ENCODE measurements at places on chromosomes 12 and 14. TPM values are rescaled to one million over a fixed set of nuclear protein-coding genes. Genes with fewer than 3 reads are reported as not detected.

GRCh38 chr12:108514468-108514972, 557 bp upstream of the FICD start:
- peaks cover 13% of the 10 kb centered on the region for H3K36me3 ChIP-seq
- no peak for DNase-seq
- H3K27ac ChIP-seq = peak overlapping the region; percentile 80
- peaks cover 24% of the 10 kb centered on the region for H3K4me1 ChIP-seq

DNA sequence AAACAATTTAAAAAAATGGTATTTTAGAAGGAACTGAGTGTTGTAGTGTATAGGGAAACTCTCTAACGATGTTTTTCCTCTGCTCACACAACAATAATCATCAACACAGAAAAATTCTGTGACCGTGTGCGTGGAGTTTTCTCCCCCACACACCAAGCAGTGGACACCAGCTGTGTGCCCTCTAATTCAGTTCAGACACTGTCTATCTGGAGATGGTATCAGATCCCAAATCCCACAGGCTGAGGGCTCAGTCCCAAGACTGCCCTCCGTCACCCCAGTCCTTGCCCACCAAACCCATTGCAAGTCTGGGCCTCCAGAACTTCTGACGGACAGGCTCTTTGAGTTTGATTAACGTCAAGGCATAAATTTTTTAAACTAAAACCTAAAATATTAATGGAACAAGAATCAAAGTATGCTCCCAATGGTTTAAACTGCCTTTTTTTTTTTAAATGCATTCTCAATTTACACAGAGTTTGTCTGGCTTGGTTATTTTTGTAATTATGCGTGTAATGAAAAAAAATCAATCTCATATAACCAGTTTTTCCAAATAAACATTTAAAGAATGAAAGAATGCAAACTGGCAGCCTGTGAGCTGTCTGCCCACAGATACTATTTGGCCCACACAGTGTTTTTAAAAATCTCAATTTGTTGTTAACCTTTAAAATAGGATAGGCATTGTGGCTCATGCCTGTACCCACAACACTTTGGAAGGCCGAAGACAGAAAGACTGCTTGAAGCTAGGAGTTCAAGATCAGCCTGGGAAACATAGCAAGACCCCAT, 19.2 kb downstream of the BLTP3B start:
- H3K36me3 ChIP-seq = no peaks in the 10 kb centered on the region
- no peak overlapping the region for H3K27ac ChIP-seq
- H3K27me3 ChIP-seq = no peaks in the 10 kb centered on the region
- H3K4me1 ChIP-seq = no peaks in the 10 kb centered on the region

GRCh38 chr12:68871396-68871795, 61.6 kb downstream of the CPM start:
- H3K4me1 ChIP-seq = peaks cover 4% of the 10 kb centered on the region
- H3K36me3 ChIP-seq = no peaks in the 10 kb centered on the region
- no peak for DNase-seq
- no peak overlapping the region for H3K27ac ChIP-seq
- H3K4me3 ChIP-seq = no peak overlapping the region
- H3K27me3 ChIP-seq = no peaks in the 10 kb centered on the region

Gene HNF1A
- total RNA-seq = not detected

DNA sequence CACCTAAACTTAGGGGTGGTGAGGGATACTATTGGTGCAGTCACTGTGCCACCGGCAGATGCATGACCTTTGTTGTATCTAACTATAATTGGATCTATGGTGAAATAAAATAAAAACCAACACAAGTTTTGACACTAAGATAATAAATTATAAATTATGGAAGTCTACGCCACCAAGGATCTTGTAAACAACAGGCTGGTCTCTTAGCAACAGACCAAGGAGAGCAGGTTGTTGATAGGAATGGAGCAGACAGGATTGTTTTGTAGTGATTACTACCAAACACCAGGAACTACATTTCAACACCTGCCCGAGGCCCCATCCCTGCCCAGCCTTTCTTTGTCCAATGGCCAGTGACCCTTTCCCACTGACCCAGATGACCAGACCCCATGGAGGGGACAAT, 1178.0 kb downstream of the VRK1 start:
- H3K27ac ChIP-seq = no peak overlapping the region
- H3K4me3 ChIP-seq = no peak overlapping the region
- H3K27me3 ChIP-seq = no peaks in the 10 kb centered on the region
- no peak for DNase-seq
- H3K36me3 ChIP-seq = no peaks in the 10 kb centered on the region

Gene COX8C
- total RNA-seq = 0.81 TPM

GRCh38 chr14:50360851-50361250, 35.8 kb downstream of the CDKL1 start:
- H3K27me3 ChIP-seq = no peaks in the 10 kb centered on the region
- no peak overlapping the region for H3K27ac ChIP-seq
- H3K36me3 ChIP-seq = no peaks in the 10 kb centered on the region
- peaks cover 17% of the 10 kb centered on the region for H3K4me1 ChIP-seq
- DNase-seq = no peak
- no peak overlapping the region for H3K4me3 ChIP-seq

DNA sequence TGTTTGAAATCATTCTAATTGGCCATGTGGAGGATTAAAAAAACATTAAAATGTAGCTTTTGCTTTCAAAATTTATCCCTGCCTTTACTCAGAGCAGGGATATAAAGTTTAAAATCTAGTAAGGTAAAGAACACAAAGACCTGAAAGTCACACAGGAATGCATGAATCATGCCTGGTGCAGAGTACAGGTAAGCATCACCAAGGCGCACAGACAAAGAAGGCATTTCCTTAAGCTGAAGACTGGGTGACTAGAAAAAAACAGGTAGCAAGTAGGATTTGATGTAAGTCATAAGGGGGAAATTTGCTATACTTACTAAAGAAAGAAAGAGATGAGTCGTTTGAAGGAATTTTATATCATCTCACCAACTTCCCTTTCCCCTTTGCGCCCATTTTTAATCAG, 405.6 kb downstream of the GXYLT1 start:
- no peaks in the 10 kb centered on the region for H3K27me3 ChIP-seq
- H3K4me3 ChIP-seq = no peak overlapping the region
- no peak for DNase-seq
- no peaks in the 10 kb centered on the region for H3K4me1 ChIP-seq
- H3K27ac ChIP-seq = no peak overlapping the region

Gene INSM2
- total RNA-seq = not detected

GRCh38 chr12:80862531-80862930, 75.2 kb downstream of the LIN7A start:
- H3K27ac ChIP-seq = no peak overlapping the region
- no peak for DNase-seq
- H3K36me3 ChIP-seq = no peaks in the 10 kb centered on the region
- no peak overlapping the region for H3K4me3 ChIP-seq
- no peaks in the 10 kb centered on the region for H3K27me3 ChIP-seq

GRCh38 chr14:34920339-34920738, 45.2 kb upstream of the BAZ1A start:
- H3K4me1 ChIP-seq = no peaks in the 10 kb centered on the region
- no peak for DNase-seq
- H3K4me3 ChIP-seq = no peak overlapping the region
- no peak overlapping the region for H3K27ac ChIP-seq
- no peaks in the 10 kb centered on the region for H3K27me3 ChIP-seq

Gene KLRC4
- total RNA-seq = not detected

- peak overlapping the region; percentile 96 for H3K4me3 ChIP-seq
- H3K27me3 ChIP-seq = no peaks in the 10 kb centered on the region
- H3K4me1 ChIP-seq = peaks cover 55% of the 10 kb centered on the region
These were observed 2.5 kb downstream of the LEMD3 start for GRCh38 chr12:65171870-65172269.

- H3K4me1 ChIP-seq = no peaks in the 10 kb centered on the region
- no peak overlapping the region for H3K4me3 ChIP-seq
- peaks cover 48% of the 10 kb centered on the region for H3K27me3 ChIP-seq
- H3K27ac ChIP-seq = no peak overlapping the region
- no peaks in the 10 kb centered on the region for H3K36me3 ChIP-seq
- DNase-seq = no peak
These were observed 213.5 kb upstream of the LHX5 start for GRCh38 chr12:113684908-113685782.

- DNase-seq = no peak
- no peaks in the 10 kb centered on the region for H3K27me3 ChIP-seq
- no peaks in the 10 kb centered on the region for H3K4me1 ChIP-seq
- H3K36me3 ChIP-seq = no peaks in the 10 kb centered on the region
These were observed 27.5 kb downstream of the A2ML1 start for GRCh38 chr12:8849876-8850275.

DNA sequence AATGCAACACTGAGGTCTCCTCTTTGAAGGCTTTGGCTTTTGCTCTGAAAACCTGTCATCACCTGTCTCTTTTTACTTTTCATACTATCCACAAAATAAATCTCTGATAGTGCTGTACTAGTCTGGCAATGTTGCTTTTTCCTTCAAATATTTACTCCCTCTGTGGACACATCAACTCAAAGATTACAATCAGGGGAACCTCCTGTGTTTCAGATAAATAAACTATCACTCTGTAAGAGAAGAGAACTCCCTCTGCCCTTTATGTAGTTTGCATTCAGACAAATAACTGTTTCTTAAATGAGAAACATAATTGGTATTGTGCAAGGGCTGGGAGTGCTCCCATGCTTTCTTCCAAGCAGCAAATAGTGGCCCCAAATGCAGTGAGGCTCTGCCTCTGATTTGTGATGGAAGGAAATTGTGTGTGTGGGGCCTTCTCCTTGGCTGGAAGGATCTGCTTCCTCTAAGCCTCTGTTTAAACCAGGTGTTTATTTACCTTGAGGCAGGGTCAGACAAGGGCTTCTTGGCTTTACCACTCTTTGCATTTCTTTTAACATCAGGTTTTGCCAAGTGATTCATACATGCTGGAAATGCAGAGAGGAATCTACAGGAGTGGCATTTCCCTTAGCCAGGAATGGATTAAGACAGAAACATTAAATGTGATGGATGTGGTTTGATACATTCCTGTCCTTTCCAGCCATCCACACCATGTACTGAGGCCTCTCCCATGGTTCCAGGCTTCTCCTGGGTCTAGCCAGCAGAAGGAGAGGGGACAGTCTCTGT, 69.0 kb downstream of the AKAP6 start:
- H3K27ac ChIP-seq = no peak overlapping the region
- no peaks in the 10 kb centered on the region for H3K36me3 ChIP-seq
- no peaks in the 10 kb centered on the region for H3K27me3 ChIP-seq
- no peak for DNase-seq
- no peak overlapping the region for H3K4me3 ChIP-seq
- peaks cover 3% of the 10 kb centered on the region for H3K4me1 ChIP-seq

GRCh38 chr14:104935955-104936354, 11.3 kb downstream of the PLD4 start:
- H3K27ac ChIP-seq = no peak overlapping the region
- no peaks in the 10 kb centered on the region for H3K27me3 ChIP-seq
- H3K36me3 ChIP-seq = peaks cover 4% of the 10 kb centered on the region
- no peak overlapping the region for H3K4me3 ChIP-seq
- peaks cover 15% of the 10 kb centered on the region for H3K4me1 ChIP-seq

- no peak overlapping the region for H3K4me3 ChIP-seq
- H3K36me3 ChIP-seq = peaks cover 13% of the 10 kb centered on the region
- peak overlapping the region; percentile 0 for H3K27ac ChIP-seq
- peaks cover 17% of the 10 kb centered on the region for H3K4me1 ChIP-seq
- DNase-seq = peak; percentile 59
- H3K27me3 ChIP-seq = no peaks in the 10 kb centered on the region
These were observed 8.6 kb downstream of the NR4A1 start for GRCh38 chr12:52059582-52060497.

DNA sequence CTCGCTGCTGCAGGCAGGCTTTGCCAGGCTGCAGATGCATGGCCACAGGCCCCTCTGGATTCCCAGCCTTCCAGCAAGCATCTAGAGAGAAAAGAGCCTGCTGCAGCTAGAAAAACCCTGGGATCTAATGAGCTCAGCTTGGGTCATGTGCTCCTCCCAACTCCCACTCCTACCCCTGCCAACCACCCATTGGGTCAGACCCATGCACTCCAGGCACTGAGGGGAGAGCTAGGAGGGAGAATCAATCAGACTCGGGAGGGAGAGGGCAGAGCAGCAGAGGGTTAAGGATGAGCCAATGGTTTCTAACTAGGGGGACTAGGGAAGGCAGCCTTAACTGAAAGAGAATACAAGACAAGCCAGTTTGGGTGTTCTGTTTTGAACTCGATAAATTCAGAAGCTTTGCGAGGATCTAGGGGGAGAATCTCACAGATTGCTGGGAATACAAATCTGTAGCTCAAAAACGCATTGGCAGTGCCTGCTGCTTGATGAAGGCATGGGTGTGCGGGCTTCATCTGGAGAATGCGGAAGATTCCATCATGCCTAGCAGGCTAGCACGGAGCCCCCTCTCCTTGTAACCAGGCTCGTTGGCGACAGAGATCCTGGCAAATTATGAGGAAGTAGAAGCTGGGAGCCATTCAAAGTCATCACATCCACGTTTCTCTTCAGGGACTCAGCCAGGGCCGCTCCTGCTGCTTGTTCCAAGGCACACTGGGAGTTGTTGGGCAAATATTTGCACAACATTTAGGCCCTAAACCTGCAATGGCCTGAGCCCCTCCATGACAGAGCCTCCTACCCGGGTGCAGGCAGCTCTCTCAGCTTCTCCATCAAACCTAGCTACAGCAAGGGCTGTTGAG, 56.4 kb downstream of the VCPKMT start:
- peak overlapping the region; percentile 68 for H3K27ac ChIP-seq
- DNase-seq = no peak
- H3K36me3 ChIP-seq = no peaks in the 10 kb centered on the region
- H3K4me1 ChIP-seq = peaks cover 25% of the 10 kb centered on the region

GRCh38 chr14:78479127-78479780, 309.1 kb downstream of the NRXN3 start:
- H3K4me3 ChIP-seq = no peak overlapping the region
- no peak for DNase-seq
- H3K36me3 ChIP-seq = no peaks in the 10 kb centered on the region
- no peak overlapping the region for H3K27ac ChIP-seq

DNA sequence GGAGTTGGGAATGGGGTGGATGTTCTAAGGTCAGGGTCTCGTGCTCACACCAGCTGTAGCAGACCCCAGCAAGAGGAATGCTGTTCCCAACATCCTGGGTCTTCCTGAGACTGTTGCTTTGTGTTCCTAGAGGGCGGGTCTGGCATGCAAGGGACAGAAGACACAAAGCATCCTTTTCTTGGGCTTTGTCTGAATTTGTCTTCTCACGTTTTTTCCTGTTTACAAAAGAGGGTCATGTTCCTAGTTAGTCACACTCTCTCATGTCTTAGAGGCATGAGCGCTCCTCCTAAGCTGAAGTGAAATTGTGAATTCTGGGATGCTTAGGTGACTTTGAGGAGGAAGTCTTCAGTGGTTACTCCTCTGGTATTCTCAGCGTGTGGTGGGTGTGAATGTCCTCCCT, 9.6 kb upstream of the TAMALIN start:
- H3K27me3 ChIP-seq = no peaks in the 10 kb centered on the region
- H3K4me1 ChIP-seq = no peaks in the 10 kb centered on the region
- no peak for DNase-seq
- H3K27ac ChIP-seq = no peak overlapping the region
- no peak overlapping the region for H3K4me3 ChIP-seq

- H3K36me3 ChIP-seq = peaks cover 21% of the 10 kb centered on the region
- no peaks in the 10 kb centered on the region for H3K27me3 ChIP-seq
- H3K4me1 ChIP-seq = peaks cover 28% of the 10 kb centered on the region
- no peak overlapping the region for H3K27ac ChIP-seq
- DNase-seq = no peak
- no peak overlapping the region for H3K4me3 ChIP-seq
These were observed 142.6 kb downstream of the CALM1 start for GRCh38 chr14:90539496-90539775.
